ENCODE measurements at places on chromosomes 13 and 19.

- DNase-seq = no peak
Observed at GRCh38 chr19:543910-544608, at the start of gene GZMM. TSS of gene GZMM (plus strand) at chr19:544053. CDS start at chr19:544072, 19 bp downstream.

DNA sequence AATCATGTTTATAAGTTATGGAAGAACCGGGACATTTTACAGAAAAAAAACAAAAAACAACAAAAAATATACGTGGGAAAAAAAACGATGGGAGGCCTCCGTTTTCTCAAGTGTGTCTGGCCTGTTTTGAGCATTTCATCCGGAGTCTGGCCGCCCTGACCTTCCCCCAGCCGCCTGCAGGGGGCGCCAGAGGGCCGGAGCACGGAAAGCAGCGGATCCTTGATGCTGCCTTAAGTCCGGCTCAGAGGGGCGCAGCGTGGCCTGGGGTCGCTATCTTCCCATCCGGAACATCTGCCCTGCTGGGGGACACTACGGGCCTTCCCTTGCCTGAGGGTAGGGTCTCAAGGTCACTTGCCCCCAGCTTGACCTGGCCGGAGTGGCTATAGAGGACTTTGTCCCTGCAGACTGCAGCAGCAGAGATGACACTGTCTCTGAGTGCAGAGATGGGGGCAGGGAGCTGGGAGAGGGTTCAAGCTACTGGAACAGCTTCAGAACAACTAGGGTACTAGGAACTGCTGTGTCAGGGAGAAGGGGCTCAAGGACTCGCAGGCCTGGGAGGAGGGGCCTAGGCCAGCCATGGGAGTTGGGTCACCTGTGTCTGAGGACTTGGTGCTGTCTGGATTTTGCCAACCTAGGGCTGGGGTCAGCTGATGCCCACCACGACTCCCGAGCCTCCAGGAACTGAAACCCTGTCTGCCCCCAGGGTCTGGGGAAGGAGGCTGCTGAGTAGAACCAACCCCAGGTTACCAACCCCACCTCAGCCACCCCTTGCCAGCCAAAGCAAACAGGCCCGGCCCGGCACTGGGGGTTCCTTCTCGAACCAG, 1.8 kb upstream of the APOE start:
- peak; percentile 41 for DNase-seq

DNA sequence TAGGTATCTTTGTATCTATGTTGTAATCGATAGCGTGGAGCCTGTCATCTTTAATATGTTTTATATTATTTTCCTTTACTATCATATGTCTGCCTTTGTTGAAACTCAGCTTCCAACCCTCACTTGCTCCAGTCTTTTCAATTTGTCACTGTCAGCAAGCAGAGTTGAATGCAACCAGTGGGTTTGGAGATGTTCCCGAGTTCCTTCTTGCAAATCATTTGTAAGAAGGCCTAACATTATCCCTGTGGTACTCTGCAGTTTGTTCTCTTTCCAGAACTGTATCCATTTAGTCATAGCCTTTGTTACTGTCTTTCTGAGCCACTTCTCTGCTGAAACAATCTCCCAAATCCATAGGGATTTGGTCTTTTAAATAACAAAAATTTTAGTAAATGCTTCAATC, 41.8 kb downstream of the RNASEH2B start:
- no peak for DNase-seq

DNA sequence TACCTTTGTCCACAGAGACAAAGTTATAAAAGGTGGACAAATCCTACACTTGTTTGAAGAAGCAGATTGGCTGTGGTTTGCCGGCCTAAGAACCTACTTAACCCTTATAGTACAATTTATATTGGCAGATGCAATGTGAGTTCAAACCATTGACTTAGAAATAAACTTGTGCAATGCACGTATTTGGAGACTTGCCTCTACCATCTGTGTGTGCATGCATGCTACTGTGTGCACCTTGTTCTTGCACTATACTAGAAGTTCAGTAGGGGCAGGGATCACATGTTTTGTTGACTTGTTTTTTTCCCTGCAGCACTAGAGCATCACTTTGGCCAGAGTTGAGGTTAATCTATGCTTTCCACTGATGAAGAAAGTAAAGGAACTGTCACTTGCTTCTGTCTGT, 163.1 kb upstream of the SERP2 start:
- DNase-seq = no peak

- DNase-seq = no peak
Observed at GRCh38 chr19:2540646-2541454, 64.9 kb downstream of the GADD45B start.

- DNase-seq = peak; percentile 88
Observed at GRCh38 chr19:17260842-17261325, 3.7 kb downstream of the USHBP1 start.

GRCh38 chr13:72186730-72187422, 319.9 kb upstream of the DACH1 start:
- no peak for DNase-seq

DNA sequence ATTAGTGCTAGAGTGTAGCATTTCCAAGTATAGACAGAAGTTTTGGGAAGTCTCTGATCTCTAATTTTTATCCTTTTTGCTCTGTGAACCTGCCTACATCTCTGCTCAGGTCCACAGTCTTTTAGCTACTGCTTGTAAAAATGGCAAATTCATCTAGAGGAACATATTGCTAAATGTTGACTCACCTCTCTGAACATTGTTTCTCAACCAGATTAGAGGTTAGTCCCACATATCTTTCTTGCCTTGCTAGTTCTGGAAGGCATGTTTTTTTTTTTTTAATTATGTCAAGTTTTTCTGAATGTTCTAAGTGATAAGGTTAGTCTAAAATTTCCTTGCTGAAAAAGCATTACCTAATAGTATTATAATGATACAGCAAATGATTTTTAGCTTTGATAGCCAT, 2889.6 kb upstream of the PCDH20 start:
- DNase-seq = no peak

- DNase-seq = peak; percentile 23
Observed at GRCh38 chr19:57099199-57099661, 20.6 kb upstream of the USP29 start.

GRCh38 chr19:38718747-38719543, 25.3 kb downstream of the CAPN12 start:
- DNase-seq = no peak

DNA sequence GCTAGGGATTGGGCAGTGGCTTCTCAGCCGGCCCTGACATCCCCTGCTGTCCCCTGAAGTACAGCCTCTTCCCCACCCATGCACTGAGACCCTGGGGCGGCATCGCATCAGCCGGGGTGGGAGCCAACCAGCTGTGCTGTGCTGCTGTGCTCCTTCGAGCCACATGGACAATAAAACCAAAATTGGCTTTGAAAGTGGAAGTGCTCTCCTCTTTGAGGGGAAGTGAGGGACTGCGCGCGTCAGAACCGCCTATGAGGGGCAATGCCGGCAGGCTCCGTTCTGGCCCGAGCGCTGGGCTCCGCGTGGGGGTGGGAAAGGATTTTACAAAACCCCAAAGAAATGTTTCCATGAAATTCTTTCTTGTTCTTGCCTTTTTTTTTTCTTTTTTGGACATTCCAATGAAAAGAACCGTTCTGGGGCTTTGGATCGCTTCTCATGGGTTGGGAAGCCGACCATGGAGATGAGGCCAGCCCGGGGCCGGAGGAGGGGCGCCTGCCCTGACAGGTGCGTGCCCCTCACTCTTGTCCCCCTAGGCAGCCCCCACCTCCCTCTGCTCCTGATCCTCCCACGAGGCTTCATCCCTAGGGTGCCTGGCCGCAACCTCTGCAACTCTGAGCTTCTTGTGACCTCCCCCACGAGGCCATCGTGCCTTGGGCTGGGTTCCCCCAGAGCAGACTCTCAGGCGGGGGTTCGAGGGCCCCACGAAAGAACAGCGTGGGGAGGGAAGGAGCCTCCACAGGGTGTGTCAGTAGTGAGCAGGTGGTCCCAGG, 22.6 kb downstream of the KLHL26 start:
- DNase-seq = no peak

DNA sequence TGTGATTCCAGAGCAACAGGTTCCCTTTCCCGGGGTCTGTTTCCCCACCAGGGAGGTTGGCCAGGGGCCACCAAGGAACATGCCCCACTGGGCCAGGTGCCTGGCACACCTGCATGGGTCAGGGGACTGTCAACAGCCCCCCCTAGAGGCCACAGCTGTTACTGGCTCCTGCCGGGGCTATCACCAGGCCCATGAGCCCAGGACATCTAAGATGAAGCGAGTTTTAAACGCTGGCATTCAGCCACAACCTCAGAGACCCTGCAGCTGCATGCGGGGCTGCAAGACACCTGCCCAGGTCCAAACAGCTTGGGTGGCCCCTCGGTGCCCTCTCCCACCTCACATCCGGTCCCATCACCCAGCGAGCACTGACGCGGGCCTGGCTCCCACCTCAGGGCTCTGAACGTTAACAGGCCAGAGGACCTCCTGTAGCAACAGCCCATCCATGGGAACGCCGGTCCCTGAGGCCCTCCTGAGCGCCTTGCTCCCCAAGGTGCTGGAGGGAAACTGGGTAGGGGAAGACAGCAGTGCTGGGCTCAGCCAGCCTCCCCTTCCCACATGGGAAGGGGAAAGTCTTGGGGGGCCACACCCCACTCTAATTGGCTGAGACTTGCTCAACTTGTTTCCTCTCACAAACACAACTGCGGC, 12.0 kb downstream of the KHSRP start:
- no peak for DNase-seq

DNA sequence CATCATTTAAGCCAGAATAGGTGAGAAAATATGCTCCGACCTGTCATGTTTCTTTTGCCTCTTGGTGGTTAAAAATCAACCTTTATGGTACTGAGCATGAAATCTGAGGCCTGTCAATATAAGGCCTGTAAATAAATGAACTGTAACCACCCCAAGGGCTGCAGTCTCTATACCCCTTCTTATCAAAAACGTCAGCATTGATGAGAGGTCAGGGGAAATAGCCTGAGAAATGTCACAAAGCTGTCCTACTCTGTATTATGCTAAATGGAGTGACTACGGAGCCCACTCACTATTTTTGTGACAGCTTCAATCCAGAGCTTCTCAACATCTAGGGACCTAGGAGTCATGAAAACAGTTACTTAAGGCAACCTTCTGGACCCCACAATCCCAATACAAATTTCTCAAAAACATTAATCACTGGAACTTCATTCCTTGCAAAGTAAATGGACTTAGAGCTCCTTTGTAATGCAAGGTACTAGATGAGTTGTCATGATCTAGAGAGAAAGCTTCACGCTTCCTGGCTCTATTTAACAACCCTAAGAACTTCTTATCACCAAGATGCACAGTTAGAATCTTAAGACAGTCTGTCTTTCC, 2.7 kb upstream of the RAP2A start:
- no peak for DNase-seq

- DNase-seq = peak; percentile 43
Observed at GRCh38 chr13:65264066-65264465, 1966.1 kb downstream of the PCDH9 start.

DNA sequence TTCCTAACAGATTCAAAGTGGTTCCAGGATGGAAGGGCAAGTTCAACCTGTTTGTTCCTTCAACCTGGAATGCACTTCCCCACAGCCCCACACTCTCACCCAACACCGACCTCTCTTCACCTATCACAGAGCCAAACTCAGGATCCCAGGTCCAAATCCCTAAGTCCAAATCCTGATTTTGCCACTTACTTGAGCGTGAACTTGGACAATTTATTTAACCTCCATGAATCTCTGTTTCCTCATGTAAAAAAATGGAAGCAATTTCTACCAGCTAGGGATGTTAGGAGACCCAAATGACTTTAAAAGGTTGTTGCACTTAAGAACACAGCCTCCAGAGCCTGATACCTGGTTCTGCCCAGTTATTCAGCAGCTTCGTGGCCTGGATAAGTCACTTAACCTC, 5.4 kb upstream of the IGSF23 start:
- DNase-seq = no peak

DNA sequence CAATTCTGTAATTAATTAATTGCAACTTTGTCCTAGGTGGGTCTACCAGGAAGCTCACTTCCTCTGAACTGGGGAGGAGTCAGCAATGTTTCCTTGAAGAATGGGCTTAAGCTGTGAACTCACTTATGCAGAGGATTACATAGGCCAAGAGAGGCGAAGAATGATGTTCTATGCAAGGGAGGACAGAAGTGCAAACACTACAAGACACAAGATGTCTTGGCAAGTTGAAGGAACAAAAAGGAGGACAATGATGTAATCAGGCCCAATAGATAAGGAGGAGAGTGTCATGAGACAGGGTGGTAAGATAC, 275.9 kb downstream of the LHFPL6 start:
- no peak for DNase-seq

DNA sequence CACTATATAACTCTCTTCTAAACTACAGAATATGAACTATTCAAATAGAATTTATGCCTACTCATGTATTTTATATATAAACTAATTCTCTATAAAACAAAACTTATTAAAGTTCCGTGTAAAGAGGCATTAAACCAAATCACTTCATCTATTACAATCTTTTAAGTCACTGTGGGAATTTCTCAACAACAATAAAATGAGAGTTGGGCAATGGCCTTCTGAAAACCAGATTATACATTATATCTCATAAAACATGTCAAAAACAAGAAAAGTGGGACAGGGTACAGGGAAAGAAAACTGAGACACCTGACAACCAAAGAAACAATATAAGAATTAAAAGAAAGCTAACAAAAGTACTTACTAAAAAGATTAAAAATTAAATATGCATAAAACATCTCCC, 145.2 kb downstream of the DIAPH3 start:
- DNase-seq = no peak

- DNase-seq = no peak
Observed at GRCh38 chr19:3047496-3048189, 14.7 kb downstream of the TLE5 start.

DNA sequence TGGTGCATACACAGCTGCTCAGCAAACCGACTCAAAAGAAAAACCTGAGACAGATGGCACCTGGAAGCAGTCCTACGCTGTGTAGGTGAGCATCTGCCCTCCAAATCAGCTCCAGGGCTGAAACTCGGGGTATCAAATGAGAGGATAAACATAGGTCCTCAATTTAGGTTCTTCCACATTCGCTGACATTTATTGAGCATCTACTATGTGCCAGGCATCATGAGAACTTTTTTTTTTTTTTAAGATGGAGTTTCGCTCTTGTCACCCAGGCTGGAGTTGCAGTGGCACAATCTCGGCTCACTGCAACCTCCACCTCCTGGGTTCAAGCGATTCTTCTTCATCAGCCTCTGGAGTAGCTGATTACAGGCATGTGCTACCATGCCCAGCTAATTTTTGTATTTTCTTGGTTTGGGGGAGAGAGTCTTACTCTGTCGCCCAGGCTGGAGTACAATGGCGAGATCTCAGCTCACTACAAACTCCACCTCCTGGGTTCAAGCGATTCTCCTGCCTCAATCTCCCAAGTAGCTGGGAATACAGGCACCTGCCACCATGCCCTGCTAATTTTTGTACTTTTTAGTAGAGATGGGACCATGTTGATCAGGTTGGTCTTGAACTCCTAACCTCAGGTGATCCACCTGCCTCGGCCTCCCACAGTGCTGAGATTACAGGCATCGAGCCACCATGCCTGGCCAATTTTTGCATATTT, 13.4 kb downstream of the QPCTL start:
- no peak for DNase-seq

DNA sequence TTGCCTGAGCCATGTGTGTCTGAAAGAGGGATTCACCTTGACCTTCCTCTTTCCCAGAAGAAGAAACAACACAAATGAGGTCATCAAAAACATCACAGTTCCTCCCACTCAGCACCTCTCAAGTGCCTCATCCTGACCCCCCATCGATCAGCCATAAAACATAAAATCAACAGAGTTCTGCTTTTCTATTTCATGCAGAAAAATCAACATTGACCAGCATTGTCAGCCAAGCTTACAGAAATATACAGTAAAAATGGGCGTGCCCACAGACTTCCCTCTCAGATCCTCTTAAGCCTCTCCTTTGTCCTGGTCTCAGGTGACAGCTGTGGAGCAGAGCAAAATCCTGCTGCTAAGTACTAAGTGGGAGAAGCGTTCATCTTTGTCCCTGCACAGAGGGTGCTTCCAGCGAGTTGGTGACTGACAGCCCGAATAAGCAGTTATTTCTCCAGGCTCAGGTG, 213.3 kb downstream of the OLFM4 start:
- peak; percentile 18 for DNase-seq

Measured in NCI-H1105 treated with DMSO at 0.1 percent for 48 hours (cell line).